ENCODE measurements at places on chromosomes 2 and 18. TPM values are rescaled to one million over a fixed set of nuclear protein-coding genes. Genes with fewer than 3 reads are reported as not detected.

GRCh38 chr2:185919155-185919554, 180.6 kb downstream of the FSIP2 start:
- DNase-seq: no peak

GRCh38 chr2:177338177-177338721, 54.3 kb upstream of the AGPS start:
- no peak for DNase-seq

DNA sequence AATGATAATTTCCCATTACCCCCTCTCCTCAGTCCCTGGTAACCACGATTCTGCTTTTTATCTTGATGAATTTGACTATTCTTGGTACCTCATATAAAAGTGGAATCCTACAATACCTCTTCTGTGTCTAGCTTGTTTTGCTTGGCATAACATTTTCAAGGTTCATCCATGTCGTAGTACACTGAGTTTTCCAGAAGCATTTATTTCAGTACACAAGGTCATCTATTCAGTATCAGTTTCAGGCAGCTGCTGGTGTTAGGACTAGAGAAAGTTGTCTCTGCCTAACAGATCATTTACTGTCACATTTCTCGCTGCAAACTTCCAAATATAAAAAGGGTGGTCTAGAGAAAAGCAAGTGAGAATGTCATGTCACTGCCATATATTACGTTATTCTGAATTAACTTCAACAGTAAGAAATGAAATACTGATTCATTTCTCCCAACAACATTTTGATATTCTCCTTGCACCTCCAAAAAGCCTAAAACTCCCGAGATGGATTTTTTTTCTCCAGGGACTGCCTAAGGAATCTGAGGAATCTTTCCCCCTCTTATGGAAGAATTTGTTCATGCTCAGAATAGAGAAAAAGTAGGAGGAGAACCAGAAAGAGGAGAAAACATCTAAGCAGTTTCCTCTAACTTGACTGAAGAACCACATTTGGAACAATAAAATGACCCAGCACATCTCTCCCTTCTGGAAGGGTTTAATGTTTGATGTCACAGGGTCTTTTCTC, 36.0 kb downstream of the CDK15 start:
- DNase-seq: no peak

GRCh38 chr2:11254100-11254536, 90.3 kb downstream of the ROCK2 start:
- DNase-seq: no peak

DNA sequence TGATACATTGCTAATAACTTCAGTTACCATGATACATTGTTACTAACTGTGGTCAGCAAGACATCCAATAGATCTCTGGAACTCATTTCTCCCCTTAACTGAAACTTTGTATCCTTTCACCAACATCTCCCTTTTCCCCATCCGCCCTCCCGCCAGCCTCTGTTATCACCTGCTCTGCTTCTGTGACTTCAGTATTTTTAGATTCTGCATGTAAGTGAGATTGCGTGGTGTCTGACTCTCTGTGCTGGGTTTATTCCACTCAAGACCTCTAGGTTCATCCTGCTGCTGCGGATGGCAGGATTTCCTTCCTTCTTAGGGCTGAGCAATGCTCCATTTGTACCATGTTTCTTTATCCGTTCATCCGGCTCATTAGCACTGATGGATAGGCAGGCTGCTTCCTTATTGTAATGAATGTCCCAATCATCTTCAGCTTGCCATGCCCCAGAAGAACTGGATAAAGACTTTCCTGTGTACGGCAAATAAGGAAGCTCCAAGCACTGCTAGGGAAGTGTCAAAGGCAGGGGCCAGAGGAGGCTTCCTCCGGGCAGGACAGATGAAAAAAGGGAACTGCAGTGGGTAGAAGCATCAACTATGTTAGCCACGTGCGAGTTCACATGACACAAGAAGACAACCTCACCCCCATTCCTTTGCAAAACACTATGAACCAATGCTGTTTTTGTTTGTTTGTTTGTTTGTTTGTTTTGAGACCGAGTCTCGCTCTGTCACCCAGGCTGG, 113.4 kb downstream of the EIPR1 start:
- DNase-seq: no peak

GRCh38 chr2:117551858-117552257, 262.6 kb upstream of the DDX18 start:
- no peak for DNase-seq

DNA sequence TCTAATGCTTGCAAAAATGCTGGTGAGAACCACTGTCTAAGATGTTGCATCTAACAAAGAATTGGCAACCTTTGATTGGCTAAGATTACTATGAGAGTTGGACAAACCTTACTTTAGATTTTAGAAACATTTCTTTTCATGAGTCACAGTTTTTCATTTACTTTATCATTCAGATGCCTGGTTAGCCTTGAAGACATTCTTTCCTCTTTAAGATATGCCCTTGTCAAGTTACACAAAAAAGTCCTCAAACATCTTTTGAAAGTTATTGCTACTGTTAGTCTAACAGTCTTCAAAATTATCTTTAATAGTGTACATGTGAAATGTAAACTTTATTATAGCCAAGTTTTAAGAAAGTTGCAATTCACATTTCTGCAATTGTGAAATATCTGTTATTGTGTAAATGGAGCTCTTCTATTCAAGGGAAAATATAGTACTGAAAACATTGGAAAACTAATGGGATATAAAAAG, 276.3 kb downstream of the RND3 start:
- no peak for DNase-seq

DNA sequence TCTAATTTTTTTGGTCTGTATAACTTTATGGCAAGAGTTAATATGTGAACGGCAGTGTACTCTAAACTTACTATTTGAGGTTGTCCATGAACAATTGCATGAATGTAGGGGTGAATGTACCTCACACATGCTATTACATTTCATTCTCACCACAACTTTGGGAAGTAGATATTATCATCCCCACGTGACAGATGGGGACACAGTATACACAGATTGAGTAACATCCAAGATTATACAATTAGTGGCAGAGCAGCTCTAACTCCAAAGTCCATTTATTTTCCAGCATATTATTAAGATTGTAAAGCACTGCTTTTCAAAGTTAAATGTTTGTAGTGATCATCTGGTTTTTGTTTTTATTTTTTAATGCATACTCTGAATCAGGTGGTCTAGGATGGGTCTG, 622.1 kb upstream of the ZEB2 start:
- no peak for DNase-seq

DNA sequence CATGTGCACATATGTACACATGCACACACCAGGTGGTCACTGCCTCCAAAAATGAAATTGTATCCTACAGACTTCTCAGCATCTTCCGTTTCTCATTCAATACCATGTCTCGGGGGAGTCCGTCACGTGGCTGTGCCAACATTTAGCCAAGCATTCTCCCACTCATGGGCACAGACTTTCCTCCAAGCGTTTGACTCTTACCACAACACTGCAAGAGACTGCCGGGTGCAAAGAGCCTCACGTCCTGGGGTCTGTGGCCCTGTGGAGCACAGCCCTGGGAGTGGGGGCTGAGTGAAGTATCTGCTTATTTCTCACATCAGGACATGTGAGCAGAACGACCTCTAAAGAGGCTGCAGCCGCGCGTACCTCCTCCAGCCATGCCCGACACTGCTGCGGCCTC, 28.0 kb downstream of the HDAC4 start:
- no peak for DNase-seq

DNA sequence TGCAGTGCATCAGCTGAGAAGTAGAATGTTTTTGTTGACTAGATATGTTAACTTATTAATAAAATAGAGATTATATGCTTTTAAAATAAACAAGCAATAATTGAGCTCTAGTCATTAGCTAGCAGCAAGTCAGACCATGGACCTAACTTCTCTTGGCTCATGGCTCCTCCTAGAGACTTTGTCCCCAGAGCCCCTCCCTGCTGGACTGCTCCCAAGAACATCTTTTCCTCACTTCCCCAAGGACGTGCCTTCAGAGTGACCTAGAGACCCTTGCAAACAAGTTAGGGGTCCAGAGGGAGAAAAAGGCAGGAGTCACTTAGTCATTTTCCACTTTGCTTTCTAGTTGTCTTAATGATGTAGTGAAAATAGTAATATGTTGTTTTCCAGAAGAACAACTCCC, 312.5 kb upstream of the NRP2 start:
- DNase-seq: no peak

DNA sequence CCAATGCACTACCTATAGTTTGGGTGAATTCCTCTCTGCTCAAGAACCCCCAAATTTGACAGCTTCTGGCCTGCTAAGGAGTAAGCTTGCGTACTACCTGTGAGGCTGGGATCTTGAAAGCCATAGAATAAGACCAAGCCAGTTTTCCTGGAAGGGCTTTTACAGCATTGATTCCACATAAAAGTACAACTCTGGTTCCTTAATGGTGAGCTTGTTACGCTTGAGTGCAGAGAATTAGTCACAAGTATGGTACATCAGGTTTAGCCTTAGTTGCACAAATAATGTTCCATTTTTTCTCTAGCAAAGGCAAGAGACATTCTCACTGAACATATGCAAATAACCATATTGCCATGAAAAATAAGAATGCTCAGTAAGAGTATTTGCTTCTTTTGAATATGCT, 39.1 kb upstream of the STK39 start:
- no peak for DNase-seq

- no peak for DNase-seq
Observed at GRCh38 chr2:220995581-220995980, 576.5 kb downstream of the EPHA4 start.

DNA sequence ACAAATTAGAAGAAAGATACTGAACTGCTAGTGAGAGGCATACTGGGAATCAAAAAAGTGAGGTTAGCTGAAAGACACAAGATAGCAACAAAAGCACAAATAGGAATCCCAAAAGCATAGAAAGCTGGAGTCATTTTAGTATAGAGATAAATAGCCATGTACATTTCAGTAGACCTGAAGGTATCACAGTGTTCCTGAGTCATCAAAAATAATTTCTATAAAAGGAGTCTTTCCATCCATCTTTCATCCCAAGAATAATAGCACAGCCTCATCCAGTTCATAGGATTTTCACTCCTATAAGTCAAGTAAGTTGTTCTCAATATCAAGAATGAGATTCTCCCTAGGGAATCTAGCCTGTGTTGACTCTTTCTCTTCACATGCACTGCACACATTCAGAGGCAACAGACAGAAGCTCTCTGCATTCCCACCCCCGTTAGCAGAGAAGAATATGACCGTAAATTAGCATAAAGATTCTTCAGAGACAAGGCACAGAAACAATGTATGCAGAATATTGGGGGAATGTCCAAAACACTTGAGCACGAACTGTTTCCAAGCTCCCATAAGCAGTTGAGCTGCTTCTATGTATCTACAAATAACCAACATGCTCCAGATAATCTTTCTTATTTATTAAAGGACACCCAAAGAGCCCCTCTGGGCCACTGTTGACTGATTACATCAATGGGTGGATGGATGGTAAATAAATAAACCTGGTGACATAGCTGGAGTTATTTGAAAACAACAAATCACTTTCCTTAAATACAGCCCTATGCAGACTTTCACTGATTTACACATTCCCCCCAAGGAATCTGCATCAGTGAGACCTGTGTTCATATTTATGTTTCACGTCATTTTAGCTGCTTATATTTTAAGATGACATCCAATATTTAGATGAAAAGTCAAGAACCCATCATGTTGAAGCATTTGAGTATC, 174.5 kb upstream of the PKDCC start:
- no peak for DNase-seq

GRCh38 chr2:218218268-218219185, 1.5 kb downstream of the ARPC2 start:
- no peak for DNase-seq

DNA sequence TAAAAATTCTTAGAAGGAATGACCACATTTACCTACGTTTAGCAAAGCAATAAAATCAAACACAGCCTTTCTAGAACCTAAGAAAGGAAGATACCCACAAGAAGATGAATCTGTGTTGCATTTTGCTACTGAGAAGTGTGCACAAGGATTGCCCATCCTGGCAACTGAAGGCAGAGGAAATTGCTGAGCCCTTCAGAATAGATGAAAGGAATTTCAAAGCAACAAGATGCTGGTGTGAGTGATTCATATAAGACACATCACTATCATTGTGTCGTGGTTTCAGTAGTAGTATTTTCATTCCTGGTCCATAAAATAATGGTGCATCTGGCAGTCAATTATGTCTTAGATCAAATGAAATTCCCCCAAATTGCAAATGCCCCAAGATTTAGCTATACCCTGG, 48.4 kb upstream of the ANKRD44 start:
- no peak for DNase-seq

DNA sequence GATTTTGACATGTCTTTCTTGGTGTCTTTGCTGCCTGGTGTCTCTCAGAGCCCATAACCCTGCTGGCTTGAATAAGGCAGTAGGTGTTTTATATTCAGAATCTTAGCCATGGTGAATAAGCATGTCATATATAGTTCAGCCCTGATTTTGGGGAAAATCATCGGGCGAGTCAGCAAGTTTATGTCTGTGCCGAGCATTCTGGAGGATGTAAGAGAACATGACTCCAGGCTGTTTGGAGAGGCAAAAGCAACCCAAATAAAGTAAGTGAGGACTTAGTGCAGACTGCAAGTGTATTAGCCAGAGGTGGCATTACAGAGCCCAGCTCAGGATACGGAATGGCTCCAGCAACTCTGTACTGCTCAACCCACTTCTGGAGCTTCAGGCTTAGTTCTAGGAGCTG, 50.3 kb downstream of the TCF7L1 start:
- DNase-seq: no peak

- DNase-seq: no peak
Observed at GRCh38 chr2:195666113-195666712, 9.2 kb downstream of the SLC39A10 start.

DNA sequence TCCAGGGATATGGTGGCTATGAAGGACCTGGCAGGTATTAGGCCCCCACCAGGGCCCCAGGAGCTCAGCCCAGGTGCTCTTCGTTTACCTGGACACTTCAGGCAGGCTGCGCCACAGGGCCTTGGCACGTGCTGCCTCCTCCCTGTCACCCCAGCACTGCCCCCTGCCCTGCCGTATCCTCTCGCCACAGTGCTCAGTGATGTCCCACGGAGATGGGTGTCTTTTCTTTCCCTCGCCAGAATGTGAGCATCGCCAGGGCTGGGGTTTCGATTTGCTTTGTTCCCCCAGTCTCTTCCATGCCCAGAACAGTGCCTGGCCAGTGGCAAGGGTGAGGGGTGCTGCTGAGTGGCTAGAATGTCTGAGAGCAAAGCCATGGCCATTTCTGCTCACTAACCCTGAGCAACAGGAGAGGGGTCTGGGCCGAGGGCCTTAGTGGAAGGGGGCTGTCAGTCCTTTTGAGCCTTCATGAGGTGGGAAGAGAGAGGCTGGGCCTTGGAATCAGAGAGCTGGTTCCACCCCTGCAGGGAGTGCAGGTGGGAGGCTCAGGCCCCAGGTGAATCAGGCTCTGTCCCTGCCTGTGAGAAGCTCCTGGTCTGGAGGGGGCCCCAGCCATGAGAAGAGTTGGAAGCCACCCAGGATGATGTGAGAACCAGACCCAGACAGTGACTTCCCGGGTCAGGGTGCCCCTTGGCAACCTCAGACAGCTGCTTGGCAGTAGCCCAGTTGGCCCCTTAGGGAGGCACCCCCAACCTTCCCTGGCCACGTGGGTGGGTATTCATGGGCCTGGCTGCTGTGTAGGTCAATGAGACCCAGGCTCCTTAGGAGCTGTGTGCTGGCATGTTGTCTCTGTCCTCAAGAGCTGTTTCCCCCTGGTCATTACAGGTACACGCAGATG, 129.9 kb upstream of the HS6ST1 start:
- no peak for DNase-seq

GRCh38 chr2:118841828-118842461, 5.5 kb downstream of the EN1 start:
- peak; percentile 36 for DNase-seq

The ARHGAP28 gene
- total RNA-seq: 15.9 TPM

The RAD51AP2 gene
- 0.82 TPM for total RNA-seq

The MBOAT2 gene
- 125 TPM for total RNA-seq

The CIB4 gene
- total RNA-seq: not detected

The FRZB gene
- total RNA-seq: 17.1 TPM

The COL4A3 gene
- total RNA-seq: under 0.01 TPM

The ZAP70 gene
- total RNA-seq: 0.82 TPM

Data from frontal cortex (tissue), 4 donors.